Right cardiac atrium (tissue), 5 donors: ENCODE measurements at places on chromosomes 2 and 18.

DNA sequence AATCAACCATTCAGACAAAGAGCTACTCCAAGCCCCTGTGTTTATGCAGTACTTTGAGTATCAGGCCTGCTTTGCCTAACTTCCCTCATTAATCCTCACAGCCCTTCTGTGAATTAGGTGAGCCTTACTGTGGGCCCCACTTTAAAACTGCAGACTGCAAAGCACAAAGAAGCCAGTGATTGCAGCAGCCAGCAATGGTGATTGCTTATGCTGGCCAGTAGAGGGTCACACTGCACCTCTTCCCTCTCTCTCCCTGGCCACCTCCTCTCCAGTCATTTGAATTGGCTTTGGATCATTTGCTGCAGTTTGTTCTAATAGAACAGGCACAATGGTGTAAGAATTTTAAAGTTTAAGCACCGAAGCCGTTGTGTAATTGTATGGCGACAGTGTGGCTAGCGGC lies 229.9 kb downstream of the AGPS start:
- DNase-seq, result no peak

- no peak for DNase-seq
Observed at GRCh38 chr2:108329771-108330170, 41.1 kb downstream of the SULT1C2 start.

DNA sequence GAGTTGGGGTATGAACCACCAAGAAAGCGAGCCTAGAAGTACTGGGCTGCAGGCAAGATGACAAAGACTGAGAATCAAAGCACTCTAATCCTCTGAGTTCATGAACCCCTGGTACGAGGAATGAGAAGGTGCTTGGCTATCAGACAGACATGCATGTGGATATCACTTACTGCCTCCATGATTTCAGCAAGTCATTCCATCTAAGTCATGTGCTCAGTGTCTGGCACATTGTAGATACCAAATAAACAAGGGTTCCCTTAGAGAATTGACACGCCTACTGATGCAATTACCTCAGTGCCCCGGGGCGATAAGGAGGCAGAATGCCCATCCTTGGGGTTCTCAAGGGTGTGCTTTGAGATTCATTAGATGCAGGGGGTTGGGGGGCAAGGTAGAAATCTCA lies 125.6 kb upstream of the PKDCC start:
- DNase-seq, result no peak

DNA sequence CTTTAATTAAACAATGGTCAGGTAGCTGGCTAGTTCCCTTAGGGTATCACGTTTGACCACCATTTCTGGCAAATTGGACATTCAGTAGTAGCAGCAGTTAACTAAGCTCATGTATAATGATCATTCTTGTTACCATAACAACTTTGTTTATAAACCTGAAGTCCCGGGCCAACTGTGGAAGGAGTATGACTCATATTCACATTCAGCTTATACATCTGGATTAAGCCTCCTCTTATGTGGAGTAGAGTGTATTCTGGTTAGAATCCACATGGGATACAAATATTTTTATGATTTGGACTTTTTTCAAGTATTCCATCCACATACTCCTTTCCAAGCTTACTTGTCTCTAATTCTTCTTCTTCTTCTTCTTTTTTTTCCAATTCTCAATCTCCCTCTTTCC lies 70.3 kb upstream of the ZSWIM2 start:
- DNase-seq, result no peak

DNA sequence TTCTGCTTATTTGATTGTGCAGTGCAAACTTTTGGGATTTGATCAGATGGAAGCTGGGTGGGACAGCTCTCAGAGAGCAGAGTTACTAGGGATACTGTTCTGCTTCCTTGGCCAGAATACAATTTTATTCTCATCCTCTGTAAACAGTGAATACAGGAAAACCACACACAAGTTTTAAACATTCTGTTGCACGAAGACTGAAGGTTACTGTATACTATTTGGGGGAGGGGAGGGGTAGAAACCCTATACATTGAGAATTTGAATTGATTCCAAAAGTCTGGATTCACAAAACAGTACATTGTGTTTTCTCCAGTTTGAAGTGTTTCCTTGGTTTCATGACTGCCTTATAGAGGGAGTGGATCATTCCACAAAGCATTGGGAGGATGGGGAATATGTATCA lies 149.9 kb downstream of the SETBP1 start:
- DNase-seq, result no peak

DNA sequence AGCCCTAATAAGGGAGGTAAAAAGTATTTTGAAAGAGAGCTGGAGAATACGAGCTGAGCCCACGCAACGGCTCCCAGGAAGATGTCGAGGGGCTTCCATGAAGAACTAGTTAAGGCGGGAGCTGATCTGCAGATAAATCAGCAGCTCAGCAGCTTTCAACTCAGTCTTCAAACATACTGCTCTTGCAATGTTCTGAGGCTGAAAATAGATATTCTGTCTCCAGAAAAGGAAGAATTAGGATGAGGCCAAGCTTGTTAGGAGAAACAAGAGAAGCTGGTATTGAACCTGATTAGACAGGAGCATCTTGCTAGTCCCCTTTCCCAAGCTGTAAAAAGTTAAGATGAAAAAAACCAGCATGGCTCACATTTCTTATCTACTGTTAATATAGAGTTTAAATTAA lies 91.1 kb downstream of the AFF3 start:
- DNase-seq, result no peak

DNA sequence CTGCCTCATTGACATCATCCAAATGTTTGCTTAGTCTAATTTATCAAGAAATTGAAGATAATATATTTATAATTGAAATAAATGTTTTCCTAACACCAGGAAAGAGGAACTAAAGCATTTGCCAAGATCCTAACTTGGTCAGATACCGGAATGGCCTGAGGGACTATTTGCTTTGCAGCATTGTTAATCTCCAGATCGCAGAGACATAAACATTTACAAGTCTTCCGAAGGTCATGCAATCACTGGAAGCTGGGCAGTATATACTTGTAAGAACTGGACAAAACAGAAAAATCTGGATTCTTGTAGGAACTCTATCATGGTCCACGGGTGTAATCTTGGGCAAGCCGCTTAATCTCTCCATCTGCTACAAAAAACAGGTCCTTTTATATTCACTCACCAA lies 42.2 kb downstream of the CYBRD1 start:
- no peak for DNase-seq

- no peak for DNase-seq
Observed at GRCh38 chr2:199278099-199278498, 179.6 kb downstream of the SATB2 start.

DNA sequence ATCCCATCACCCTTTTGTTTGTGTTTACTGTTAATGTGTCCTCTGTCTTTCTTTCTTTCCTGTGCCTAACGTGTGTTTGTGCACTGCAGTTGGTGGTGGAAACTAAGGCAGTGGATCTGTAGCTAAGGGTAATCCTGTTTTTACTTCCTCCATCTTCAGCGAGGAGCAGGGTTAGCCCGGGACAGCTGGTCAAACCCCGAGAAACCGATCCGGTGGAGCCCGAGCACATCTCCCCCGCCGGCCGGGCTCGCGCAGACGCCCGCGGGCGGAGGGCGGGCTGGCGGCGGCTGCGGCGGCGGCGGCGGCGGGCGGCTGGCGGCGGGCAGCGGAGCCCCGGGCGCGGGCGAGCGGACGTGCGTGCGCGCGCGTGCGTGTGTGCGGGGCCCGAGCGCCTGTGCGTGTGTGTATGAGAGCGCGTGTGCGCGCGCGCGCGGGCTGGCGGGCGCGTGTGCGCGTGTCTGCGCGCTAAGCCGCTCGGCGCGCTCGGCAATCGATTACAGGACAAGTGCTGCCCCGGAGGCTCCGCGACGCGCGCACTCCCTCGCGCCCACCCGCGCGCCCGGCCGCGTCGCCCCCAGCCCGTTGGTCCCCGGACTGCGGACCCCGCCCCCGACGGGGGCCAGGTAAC lies at the start of gene IKZF2:
Gene IKZF2 (minus strand): TSS at position 176 of the 628 bp plus-strand sequence. CDS start 2,983 bp downstream, outside the sequence.
- peak; percentile 94 for DNase-seq

DNA sequence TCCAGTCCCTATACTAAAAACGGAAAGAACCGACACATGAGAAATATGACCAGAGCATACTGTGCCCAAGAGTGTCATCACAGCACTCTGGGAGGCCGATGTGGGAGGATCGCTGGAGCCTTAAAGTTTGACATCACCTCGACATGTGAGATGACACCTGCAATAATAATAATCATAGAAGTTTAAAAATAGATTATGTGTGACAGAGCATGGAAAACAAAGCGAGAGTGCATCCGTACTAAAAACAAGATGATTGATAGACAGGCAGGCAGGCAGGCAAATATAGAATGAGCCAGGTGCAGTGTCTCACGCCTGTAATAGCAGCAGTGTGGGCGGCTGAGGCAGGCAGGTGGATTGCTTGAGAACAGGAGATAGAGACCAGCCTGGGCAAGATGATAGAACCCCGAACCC lies 114.8 kb upstream of the ANKRD30BL start:
- no peak for DNase-seq

DNA sequence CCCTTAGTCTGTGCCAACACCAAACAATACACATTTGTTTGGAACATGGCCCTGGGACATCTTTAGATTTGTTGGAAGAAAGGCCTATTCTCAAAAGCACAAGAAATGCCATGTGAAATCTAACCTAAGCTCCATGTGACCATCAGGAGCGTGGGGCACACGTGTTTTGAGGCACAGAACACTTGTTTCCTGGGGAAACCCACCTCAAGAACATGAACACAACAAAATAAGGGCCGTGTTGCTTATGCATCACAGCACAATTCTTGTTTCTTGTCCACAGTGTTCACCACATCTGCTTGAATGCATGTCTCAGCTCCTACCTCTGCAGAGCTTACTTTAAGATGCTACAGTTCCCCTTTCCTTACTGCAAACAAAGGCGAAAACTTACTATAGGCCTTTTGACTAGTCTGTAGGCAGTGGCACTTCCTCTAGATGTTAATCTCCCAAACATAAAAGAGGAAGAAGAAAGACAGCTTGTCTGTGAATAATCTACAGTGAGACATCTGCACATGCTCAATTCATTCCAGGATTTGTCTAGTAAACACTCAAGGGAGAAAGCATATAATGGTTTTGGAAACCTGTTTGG lies 165.0 kb downstream of the ANKRD44 start:
- no peak for DNase-seq

DNA sequence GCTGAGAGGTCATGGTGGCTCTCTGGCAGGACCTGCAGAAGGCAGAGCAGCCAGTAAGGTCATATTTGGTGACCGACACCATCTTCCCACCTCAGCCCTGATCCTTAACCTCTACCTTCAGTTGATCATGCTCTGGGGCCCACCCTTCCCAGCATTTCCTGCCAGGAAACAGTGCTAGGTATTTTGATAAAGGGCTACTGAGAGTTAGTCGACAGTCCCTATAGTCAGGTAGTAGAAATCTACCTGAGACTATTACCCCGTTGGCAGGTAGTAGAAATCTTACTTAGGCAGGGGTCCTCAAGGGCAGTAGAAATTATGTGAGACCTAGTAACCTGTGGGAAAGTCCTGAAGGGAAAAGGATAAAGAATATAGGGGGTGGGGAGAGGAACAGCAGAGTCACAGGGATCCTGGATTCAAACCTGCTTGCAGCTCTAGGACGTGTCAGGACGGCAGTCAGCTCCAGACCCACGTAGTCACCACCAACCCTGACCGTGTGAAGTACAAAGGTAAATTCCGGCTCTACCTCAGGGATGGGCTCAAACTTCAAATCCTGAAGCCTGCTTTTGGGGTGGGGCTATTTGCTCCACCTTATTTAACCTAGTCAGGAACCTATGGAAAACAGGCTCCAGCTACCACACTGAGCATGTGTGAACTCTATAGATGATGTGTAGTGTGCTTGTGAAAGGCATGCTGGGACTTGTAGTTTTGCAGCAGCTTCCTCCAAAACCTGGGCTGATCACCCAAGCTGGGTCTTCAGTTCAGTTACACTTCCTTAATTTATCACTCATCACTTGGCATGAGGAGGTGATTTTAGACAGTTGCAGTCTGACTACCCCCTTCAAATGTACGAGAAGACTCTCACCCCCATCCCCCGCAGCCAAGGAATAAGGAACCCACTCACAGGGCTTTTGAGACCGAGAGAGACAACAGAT lies at the start of gene DQX1:
Gene DQX1 (minus strand): TSS at position 515 of the 932 bp plus-strand sequence. CDS start 502 bp downstream, at position 13.
- DNase-seq, result no peak

DNA sequence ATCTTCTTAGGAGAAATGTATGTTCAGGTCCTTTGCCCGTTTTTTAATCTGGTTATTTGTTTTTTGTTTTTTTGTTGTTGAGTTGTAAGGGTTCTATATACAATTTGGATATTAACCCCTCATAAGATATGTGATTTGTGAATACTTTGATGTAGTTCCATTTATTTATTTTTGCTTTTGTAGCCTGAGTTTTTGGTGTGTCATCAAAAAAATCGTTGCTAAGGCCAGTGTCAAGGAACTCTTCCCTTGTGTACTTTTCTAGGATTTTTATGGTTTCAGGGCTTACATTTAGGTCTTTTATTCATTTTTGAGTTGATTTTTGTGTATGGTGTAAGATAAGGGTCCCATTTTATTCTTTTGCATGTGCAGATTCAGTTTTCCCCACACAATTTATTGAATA lies 372.6 kb downstream of the PLCL1 start:
- no peak for DNase-seq
